Fibroblast of lung (primary cell): ENCODE measurements at places on chromosomes 3 and 15. TPM values are rescaled to one million over a fixed set of nuclear protein-coding genes. Genes with fewer than 3 reads are reported as not detected.

- no peak for DNase-seq
Observed at GRCh38 chr15:101054116-101054515, 135.0 kb downstream of the LRRK1 start.

DNA sequence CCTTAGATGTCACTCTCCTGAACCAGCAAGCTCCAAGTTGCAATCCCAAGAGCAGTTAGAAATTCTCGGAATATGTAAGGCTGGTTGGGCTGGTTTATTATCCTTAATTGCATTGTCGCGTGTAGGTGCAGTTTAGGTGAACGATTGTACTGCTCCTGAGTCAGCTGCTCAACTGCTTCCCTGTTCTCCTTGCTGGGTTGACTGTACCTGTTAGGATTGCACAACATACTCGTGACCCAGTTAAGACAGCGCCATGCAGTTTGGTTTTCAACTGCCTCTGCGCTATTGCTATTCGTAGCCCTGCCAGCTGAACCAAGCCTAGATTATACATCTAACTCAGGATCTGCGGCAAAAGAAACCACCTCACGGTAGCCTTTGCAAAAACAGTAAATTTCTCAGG is 41.0 kb downstream of the BCL2L10 start:
- no peak for DNase-seq

DNA sequence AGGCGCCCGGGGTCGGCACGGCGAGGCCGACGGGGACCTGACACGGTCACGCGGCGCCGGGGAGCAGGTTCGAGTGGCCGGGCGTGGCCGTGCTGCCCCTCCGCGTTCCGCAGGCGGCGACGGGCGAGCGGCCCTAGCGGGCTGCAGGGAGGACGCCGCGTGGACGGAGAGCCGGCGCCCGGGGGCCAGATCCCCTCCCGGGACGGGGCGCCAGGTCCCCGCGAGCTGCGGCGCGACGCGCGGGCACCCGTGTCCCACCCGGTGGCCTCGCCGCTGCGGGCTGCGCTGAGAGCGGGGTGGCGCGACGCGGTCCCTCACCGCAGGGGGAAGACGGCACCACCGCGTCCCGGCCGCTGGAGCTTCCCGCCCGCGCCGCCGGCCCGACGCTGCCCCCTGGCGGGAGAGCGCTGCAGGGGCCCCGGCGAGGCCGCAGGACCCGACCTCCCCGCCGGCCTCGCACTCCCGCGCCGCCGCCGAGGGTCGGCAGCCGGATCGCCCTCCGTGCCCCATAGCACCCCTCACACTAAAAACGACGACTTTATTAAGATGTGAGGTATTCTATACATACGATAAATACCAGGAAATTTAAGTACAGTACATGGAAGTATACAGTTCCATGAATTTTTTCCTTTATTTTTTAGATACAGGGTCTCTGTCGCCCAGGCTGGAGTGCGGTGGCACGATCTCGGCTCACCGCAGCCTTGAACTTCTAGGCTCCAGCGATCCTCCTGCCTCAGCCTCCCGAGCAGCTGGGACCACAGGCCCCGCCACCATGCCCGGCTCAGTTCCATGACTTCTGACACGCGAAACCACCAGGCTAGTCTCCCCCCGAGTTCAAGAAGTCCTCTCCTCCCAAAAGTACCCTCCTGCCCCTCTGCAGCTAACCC is 1.3 kb upstream of the PIGZ start:
- DNase-seq = peak; percentile 35

DNA sequence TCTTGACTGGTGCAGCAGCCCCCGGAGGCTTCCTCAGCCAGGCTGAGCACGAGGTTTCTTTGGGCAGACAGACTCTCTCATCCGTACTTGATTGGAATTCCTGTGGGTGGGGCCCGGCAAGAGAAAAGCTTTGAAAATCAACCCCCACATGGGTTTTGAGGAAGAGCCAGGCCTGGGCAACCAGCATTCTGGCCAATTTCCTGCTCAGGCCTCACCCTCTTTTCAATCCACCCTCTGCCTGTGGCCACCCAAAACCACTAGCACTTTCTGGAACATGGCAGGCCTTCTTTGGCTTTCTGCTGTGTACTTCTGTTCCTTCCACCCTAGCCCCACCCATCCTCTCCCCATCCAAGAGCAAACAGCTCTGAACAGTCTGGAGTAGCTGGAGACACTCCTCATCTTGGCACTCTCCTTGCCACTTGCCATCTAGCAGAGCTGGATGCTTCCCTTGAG is 5.9 kb downstream of the MYO5C start:
- no peak for DNase-seq

DNA sequence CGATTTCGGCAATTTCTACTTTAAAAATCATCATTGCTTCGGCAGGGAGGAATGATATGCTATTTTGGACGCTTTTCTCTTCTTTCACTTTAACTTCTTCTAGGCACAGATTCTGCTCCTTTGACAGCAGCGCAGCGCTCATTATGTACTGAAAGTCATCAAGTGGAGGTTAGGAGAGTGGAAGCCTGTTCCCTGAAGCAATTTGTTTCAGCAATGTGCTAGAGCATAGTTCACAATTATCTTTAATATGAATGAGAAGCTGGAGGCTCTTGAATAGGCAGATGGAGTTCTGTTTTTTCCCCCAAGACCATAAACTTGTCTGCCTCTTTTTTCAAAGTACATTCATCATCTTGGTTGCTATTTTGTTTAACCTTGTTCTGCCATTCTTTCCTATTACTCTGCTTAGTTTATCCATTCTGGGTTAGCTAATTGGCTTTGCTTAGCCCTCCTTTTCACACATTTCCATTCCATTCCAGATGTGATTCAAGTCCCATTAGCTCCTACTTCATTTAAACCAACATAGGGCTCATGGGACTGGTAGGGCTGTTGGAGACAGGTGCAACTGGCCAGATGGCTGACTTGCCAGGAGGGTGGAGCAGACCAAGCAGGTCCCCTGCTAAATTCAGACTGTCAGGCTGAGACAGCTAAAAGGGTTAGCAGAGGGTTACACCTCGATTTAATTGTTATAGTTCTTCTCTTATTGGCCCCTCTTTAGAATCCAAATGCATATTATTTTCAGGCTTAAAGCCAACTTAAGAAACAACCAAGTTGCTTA is 534.7 kb upstream of the CBLB start:
- no peak for DNase-seq

DNA sequence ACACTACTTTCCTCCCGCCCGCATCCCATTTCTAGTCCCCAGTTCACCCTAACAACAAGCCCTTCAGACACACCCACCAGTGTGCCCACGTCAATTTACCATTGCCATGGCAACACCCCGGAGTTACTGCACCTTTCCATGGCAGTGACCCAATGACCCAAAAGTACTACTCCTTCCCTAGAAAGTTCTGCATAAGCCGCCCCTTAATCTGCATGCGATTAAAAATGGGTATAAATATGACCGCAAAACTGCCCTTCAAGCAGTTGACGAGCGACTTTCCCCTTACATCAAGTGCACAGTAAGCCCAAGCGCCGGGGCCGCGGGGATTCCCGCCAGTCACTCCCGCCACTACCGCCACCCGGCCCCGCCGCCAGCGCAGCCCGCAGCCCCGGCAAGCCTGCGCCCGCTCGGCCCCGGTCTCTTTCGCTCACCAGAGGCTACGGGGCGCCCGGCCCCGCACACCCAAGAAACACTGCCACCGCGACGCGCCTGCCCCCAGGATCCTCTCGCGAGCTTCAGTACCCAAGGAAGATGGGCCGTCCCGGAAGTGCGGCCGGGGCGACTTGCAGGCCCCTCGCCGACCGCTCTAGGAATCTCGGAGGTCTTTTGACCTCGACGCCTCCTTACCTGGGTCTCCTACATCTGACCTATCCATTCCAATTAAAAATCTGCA is 27.2 kb upstream of the ZNF502 start:
- peak; percentile 91 for DNase-seq

DNA sequence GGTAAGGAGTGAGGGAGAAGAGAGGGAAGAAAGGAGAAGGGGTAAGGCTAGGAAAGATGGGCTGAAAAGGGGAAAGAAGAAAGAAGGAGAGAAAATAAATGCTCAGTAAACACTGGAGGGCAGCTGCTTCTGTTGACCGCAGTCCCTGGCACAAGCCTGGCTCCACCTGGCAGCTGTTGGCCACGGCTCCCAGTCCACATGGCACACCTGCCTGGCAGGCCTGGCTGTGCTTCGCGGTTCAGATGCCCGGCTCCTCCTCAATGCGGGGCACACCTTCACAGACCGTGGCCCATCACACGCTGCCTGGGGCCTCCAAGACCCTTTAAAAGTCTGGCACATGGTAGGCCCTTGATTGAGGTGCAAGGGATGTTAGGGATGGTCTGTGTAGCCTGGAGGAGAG is 516.8 kb upstream of the PROK2 start:
- DNase-seq = no peak

DNA sequence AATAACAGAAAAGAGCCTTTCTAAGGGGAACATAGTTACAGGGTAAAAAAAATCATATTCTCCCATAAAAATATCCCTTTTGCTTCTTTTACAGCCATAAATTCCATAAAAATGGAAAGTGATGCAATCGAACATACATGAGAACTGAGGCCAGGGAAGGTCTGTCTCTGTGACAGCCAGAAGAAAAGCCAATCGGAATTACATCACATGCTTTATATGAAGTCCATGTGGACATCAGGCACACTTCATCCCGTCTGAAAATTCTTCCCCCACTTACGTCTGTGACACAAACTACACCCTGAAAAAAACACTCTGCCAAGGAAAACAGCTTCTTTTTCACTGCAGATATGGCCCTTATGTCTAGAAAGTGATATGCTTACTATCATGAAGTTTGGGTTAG is 323.5 kb downstream of the ERC2 start:
- no peak for DNase-seq

DNA sequence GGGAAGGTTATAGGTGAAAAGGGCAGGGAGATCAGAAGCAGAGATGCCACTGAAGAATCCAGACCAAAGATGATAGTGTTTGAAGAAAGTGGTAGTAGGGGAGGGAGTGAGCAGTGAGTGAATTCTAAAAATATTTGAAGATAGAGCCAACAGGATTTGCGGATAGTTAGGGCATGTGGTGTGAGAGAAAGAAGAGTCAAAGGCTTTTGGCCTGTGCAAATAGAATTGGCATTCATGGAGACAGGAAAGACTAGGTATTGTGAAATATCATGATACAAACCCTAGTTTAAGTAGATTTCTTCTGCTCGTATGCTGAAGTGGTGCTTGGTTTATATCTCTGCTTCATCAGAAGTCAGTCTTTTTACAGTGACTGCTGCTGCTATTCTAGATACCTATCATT is 224.2 kb upstream of the CFAP20DC start:
- DNase-seq = peak; percentile 65

DNA sequence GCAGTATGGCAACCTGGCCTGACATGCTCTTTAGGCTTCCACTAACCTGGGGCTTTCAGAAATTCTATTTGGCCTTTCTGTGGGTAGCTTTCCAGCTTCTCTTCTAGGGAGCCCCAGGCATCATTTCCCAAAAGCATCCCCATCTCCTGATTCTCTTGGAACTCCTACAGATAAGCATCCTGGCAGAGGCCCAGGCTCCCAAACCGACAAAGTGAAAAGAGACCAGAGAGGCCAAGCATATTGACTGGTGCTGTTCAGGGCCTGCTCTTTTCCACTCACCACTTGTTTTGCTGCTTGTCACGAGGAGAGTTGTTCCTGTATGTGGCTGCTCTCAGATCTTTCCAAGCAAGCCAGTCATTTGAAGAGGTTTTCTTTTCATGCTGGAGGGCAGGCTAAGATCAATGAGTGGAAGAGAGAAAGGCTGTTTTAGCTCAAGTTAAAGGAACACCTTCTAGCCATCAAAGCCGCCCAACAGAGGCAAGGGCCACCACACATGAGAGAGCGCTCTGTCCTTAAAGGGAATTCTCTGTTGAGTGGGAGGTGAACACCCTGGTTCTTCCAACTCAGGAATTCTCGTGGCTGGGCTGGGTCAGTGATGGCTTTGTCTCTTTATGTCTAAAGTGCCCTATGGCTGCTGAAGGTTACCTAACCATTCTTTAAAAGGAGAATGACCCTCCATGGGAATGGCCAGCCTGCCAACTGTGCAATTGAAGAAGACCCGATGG is 31.1 kb upstream of the NR2E3 start:
- no peak for DNase-seq

NDUFB4 gene
- 24.9 and 26.9 TPM in 2 replicates for total RNA-seq

MRAS gene
- total RNA-seq = 48.0 and 73.0 TPM in 2 replicates

PTX3 gene
- total RNA-seq = 464 and 549 TPM in 2 replicates

SPESP1 gene
- total RNA-seq = 4.6 and 8.2 TPM in 2 replicates
